ENCODE measurements at places on chromosomes 1 and 21.

DNA sequence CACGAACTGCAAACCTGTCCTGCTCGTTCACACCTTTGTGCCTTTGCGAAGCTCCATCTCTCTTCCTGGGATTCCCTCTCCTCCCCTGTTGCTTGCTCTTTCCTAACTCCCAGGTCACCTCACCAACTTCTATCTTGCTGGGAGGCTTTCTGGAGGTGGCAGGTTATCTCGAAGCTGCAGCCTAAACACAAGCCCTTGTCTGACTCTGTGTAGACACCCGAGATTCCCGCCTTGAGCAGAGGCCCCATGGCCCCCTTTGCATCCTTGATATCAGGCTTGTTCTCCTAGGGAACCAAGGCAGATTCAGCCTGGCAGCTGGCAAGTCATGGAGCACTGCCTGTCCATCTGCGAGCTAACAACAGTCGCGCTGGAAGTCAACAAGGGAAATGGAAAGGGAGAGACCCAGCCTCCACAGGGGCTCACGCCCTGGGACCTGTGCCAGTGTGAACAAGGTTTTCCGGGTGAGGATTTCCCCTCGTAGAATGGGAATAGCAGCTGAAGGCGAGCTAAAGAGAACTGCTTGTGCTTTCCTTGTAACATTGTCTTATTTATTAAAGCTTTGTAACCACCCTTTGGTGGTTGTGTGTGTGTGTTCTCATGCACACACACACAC, 109.5 kb upstream of the JUN start:
- DNase-seq: no peak

DNA sequence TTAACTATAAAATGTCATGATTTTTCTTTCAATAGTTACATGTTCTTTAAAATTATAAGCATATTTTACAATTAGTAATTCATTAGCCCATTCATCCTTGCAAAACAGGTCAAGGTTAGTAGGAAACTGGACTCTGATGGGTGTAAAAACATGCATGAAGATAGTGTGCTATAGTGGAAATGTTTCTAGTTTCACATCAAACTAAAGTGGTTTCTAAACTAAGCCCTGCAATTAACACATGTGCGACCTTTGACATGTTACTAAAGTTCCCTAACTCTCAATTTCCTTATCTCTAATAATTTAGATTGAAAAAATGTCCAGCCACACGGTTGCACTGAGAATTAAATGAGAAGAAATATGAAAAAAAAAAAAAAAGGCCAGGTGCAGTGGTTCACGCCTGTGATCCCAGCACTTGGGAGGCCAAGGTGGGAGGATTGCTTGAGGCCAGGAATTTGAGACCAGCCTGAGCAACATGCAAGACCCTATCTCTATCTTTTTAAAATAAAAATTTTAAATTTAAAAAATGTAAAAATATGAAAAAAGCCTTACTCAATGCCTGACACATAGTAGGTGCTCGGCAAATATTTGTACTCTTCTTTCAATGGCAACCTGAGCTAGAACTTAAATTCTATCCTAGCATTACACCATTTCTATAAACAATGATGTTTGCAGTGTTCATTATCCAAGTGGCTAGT, 44.1 kb upstream of the PALMD start:
- no peak for DNase-seq

GRCh38 chr21:39523399-39523798, 71.6 kb downstream of the SH3BGR start:
- no peak for DNase-seq

GRCh38 chr1:113170519-113170918, 97.5 kb downstream of the LRIG2 start:
- DNase-seq: no peak

- no peak for DNase-seq
Observed at GRCh38 chr21:38306433-38307141, 49.8 kb downstream of the KCNJ15 start.

Data from putamen (tissue), 1 donor.